Naive thymus-derived CD4-positive, alpha-beta T cell (primary cell): ENCODE measurements at places on chromosomes 3 and 15. TPM values are rescaled to one million over a fixed set of nuclear protein-coding genes. Genes with fewer than 3 reads are reported as not detected.

Gene CKMT1B
- total RNA-seq: not detected

Gene ECT2
- total RNA-seq: 2.1 TPM

Gene WDR82
- 124 TPM for total RNA-seq

Gene TMEM158
- 0.27 TPM for total RNA-seq

Gene NPRL2
- total RNA-seq: 48.9 TPM

Gene TNIK
- total RNA-seq: 66.3 TPM

DNA sequence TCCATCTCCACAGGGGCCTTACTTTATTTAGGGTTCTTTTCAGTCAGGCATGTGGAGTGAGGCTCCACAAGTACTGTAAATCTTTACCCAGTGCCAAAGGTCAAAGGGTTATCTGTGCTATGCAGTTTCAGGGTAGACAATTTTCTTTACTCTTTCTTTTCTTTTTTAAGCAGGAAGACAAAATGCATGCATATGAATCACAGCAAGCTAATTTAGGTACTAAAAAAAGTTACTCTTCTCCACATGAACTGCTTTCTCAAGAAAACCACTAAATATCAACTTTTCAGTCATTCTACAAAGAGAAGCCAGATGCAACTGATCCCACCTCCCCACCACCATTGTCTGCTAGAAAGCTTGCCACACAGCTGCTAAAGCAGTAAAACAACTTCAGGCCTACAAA is 73.3 kb upstream of the PYGO1 start:
- no peak for DNase-seq
- no peaks in the 10 kb centered on the region for H3K36me3 ChIP-seq
- no peaks in the 10 kb centered on the region for H3K27me3 ChIP-seq

DNA sequence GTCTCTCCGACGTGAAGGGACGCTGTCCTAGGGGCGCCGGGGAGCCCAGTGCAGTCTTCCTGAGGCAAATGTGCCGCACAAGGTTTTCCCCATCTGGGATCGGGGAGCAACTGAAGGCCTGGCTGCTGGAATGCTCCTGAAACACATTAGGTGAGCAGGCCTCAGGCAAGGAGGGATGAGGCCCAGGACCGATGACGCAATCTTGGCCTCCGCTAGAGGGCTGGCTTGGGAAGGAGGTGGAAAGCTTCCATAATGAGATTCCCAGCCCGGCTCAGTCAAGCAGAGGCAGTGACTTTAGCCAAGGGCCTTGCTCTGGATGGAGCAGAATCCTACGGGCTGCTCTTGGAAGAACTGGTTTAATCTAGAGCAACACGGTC is 50.8 kb downstream of the CPN2 start:
- H3K4me1 ChIP-seq: no peaks in the 10 kb centered on the region
- DNase-seq: no peak
- no peaks in the 10 kb centered on the region for H3K27me3 ChIP-seq
- H3K27ac ChIP-seq: no peak overlapping the region
- H3K4me3 ChIP-seq: no peak overlapping the region

GRCh38 chr3:59234884-59235633 is 185.2 kb upstream of the CFAP20DC start:
- no peak for DNase-seq
- H3K4me1 ChIP-seq: no peaks in the 10 kb centered on the region
- H3K27ac ChIP-seq: no peak overlapping the region
- H3K4me3 ChIP-seq: no peak overlapping the region
- no peaks in the 10 kb centered on the region for H3K27me3 ChIP-seq

DNA sequence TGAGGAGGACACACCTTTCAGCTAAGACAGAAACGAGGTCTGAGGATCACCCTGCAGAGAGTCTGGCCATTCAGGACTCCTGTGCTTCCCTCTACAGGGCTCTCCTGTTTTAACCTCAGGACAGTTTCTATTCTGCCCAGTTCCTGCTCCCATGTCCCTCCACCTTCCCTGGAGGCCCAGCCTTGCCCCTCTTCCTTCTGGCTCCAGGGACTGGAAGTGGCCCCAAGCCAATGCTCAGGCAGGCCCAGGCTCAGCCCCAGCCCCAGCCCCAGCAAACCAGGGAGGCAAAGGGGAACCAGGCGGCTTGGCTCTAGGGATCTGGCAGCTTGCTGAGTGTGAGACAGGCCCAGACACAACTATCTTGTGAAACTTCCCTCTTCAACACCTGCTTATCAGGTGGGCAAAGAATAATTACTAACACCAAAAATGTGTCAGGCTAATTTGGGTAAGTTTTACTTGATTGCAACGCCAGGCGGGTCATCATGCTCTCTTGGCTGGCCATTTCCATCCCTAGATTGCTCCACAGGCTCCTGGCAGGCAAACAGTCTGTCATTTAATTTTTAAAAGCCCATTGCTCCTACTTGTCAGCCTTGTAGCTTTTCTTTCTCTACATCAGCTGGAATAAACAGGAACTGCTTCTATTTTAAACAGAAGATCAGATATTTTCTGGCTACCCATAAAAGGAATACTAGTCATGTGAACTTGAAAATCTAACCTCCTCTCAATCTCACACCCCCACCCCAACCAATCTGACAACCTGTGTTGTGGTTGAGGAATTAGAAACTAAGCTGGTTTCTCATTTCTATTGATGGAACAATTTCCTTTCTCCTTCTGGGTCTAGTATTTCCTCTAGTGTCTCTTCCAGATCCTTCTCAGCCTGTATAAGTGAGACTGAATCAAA is 33.5 kb downstream of the UPK1B start:
- H3K4me3 ChIP-seq: peak overlapping the region; percentile 40
- no peaks in the 10 kb centered on the region for H3K36me3 ChIP-seq
- peak overlapping the region; percentile 66 for H3K27ac ChIP-seq
- no peaks in the 10 kb centered on the region for H3K27me3 ChIP-seq

DNA sequence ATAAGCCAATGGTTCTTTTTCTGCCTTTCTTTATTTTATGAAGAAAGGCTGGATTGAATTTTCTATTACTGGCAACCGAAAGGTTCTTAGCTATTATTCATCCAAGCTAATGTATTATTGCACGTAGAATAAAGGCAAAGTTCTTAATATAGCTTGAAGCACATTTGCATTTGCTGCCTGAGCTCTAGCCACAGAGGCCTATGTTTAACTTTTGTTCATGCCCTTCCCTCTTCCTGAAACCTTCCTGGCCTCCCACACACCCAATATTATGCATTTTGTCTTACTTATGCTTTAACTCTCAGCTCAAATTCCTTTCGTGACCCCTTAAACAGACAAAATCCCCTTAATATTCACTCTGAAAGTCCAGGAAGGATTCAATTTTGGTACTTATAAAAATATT is 71.0 kb upstream of the ZNF280D start:
- H3K36me3 ChIP-seq: no peaks in the 10 kb centered on the region
- no peak overlapping the region for H3K4me3 ChIP-seq
- no peaks in the 10 kb centered on the region for H3K27me3 ChIP-seq
- H3K27ac ChIP-seq: no peak overlapping the region

DNA sequence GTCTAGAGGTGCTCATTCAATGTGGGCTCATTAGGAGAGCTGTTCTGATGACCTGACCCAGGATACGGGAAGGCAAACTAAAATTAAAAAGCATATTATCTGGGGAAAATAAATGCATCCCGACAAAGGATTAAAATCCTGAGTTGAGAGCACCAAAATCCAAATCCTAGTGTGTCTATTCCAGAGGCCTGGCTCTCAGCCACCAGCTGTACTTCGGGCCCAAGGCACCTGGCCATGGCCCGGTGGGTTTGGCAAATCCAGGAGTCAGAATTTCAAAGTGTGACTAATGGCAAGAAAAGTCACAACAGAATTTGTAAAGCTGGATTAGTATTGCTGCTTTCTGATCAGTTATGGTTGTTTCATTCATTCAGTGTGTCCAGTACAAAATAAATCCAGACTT is 2.6 kb upstream of the LYSMD4 start:
- H3K36me3 ChIP-seq: no peaks in the 10 kb centered on the region
- H3K4me1 ChIP-seq: peaks cover 10% of the 10 kb centered on the region
- no peak overlapping the region for H3K27ac ChIP-seq
- H3K4me3 ChIP-seq: no peak overlapping the region

GRCh38 chr3:2377281-2377680 is 278.6 kb downstream of the CNTN4 start:
- H3K27me3 ChIP-seq: no peaks in the 10 kb centered on the region
- H3K36me3 ChIP-seq: no peaks in the 10 kb centered on the region
- H3K4me3 ChIP-seq: no peak overlapping the region
- H3K4me1 ChIP-seq: no peaks in the 10 kb centered on the region
- no peak for DNase-seq

- DNase-seq: no peak
- no peaks in the 10 kb centered on the region for H3K4me1 ChIP-seq
- H3K27me3 ChIP-seq: no peaks in the 10 kb centered on the region
- no peaks in the 10 kb centered on the region for H3K36me3 ChIP-seq
- no peak overlapping the region for H3K27ac ChIP-seq
- no peak overlapping the region for H3K4me3 ChIP-seq
These were observed 83.1 kb downstream of the CGGBP1 start for GRCh38 chr3:87975716-87976115.

- no peaks in the 10 kb centered on the region for H3K36me3 ChIP-seq
- H3K4me1 ChIP-seq: no peaks in the 10 kb centered on the region
- no peak overlapping the region for H3K27ac ChIP-seq
- no peak overlapping the region for H3K4me3 ChIP-seq
- H3K27me3 ChIP-seq: no peaks in the 10 kb centered on the region
These were observed 62.7 kb downstream of the HHLA2 start for GRCh38 chr3:108359011-108359410.

GRCh38 chr3:30347679-30348216 is 258.7 kb upstream of the TGFBR2 start:
- peaks cover 15% of the 10 kb centered on the region for H3K4me1 ChIP-seq
- peak; percentile 48 for DNase-seq
- H3K36me3 ChIP-seq: no peaks in the 10 kb centered on the region
- H3K4me3 ChIP-seq: no peak overlapping the region
- no peaks in the 10 kb centered on the region for H3K27me3 ChIP-seq

- H3K36me3 ChIP-seq: no peaks in the 10 kb centered on the region
- H3K27ac ChIP-seq: no peak overlapping the region
- DNase-seq: no peak
- H3K27me3 ChIP-seq: no peaks in the 10 kb centered on the region
These were observed 1.8 kb upstream of the AP2M1 start for GRCh38 chr3:184172681-184173373.

GRCh38 chr15:70196372-70197316 is 98.9 kb upstream of the TLE3 start:
- no peak overlapping the region for H3K27ac ChIP-seq
- no peak for DNase-seq
- H3K27me3 ChIP-seq: no peaks in the 10 kb centered on the region
- H3K36me3 ChIP-seq: no peaks in the 10 kb centered on the region
- H3K4me3 ChIP-seq: no peak overlapping the region

GRCh38 chr3:124686028-124686670 is 44.1 kb upstream of the UMPS start:
- H3K27me3 ChIP-seq: no peaks in the 10 kb centered on the region
- H3K27ac ChIP-seq: no peak overlapping the region
- DNase-seq: no peak
- no peaks in the 10 kb centered on the region for H3K36me3 ChIP-seq
- H3K4me3 ChIP-seq: no peak overlapping the region
- H3K4me1 ChIP-seq: no peaks in the 10 kb centered on the region

GRCh38 chr3:32372213-32372490 is 19.5 kb upstream of the CMTM7 start:
- H3K4me3 ChIP-seq: no peak overlapping the region

- no peak overlapping the region for H3K4me3 ChIP-seq
- no peaks in the 10 kb centered on the region for H3K4me1 ChIP-seq
- H3K36me3 ChIP-seq: no peaks in the 10 kb centered on the region
- no peak overlapping the region for H3K27ac ChIP-seq
- no peaks in the 10 kb centered on the region for H3K27me3 ChIP-seq
These were observed 64.4 kb upstream of the PPARG start for GRCh38 chr3:12224181-12225147.

DNA sequence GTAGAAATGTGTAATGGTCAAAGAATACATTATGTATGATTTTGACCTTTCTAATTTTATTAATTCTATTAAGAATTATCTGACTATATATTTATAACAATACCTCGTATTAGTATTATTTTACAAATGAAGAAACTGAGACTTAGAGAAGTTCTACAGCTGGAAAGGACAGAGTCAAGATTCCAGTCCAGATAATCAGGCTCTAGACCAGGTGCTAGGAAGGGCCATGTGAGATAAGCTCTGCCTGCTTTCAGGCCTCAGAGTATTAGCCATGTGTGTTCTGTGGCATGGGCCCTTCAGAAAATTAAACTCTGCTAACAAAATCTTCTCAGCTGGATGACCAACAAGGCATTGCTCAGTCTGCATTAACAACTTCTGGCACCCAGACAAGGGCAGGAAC is 87.5 kb downstream of the CD200R1L start:
- H3K36me3 ChIP-seq: no peaks in the 10 kb centered on the region
- H3K27me3 ChIP-seq: no peaks in the 10 kb centered on the region
- no peak for DNase-seq
- H3K4me3 ChIP-seq: no peak overlapping the region

DNA sequence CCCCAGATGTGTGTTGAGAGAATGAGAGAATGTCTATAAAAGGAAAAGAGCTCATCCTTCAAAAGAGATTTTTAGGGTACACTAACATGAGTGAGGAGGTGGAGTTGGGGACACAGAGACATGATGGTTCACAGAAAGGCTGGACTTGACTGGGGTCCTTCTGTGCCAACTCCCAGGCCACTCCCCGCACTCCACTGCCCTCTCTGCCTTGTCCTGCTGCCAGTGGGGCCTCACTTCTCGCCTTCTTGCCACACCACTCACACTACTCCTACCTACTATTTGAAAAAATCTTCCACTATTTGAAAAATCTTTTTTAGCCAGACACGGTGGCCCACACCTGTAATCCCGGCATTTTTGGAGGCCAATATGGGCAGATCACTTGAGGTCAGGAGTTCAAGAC is 298.1 kb downstream of the EPHB1 start:
- no peaks in the 10 kb centered on the region for H3K36me3 ChIP-seq
- no peaks in the 10 kb centered on the region for H3K4me1 ChIP-seq
- no peak overlapping the region for H3K4me3 ChIP-seq
- H3K27ac ChIP-seq: no peak overlapping the region
- no peaks in the 10 kb centered on the region for H3K27me3 ChIP-seq

GRCh38 chr3:37892927-37893600 is 31.4 kb downstream of the CTDSPL start:
- no peaks in the 10 kb centered on the region for H3K4me1 ChIP-seq
- no peak overlapping the region for H3K27ac ChIP-seq
- no peaks in the 10 kb centered on the region for H3K27me3 ChIP-seq
- DNase-seq: no peak
- no peaks in the 10 kb centered on the region for H3K36me3 ChIP-seq
- H3K4me3 ChIP-seq: no peak overlapping the region

- no peak overlapping the region for H3K4me3 ChIP-seq
- no peaks in the 10 kb centered on the region for H3K27me3 ChIP-seq
- DNase-seq: no peak
- no peak overlapping the region for H3K27ac ChIP-seq
- H3K36me3 ChIP-seq: no peaks in the 10 kb centered on the region
These were observed 360.1 kb upstream of the GOLIM4 start for GRCh38 chr3:168455814-168456213.

GRCh38 chr3:81545572-81545971 is 215.9 kb downstream of the GBE1 start:
- no peaks in the 10 kb centered on the region for H3K27me3 ChIP-seq
- no peaks in the 10 kb centered on the region for H3K4me1 ChIP-seq
- H3K27ac ChIP-seq: no peak overlapping the region
- H3K36me3 ChIP-seq: no peaks in the 10 kb centered on the region
- no peak for DNase-seq

- no peaks in the 10 kb centered on the region for H3K4me1 ChIP-seq
- no peak overlapping the region for H3K27ac ChIP-seq
- no peaks in the 10 kb centered on the region for H3K36me3 ChIP-seq
- H3K4me3 ChIP-seq: no peak overlapping the region
- no peaks in the 10 kb centered on the region for H3K27me3 ChIP-seq
These were observed 109.0 kb upstream of the UNC13C start for GRCh38 chr15:53869044-53869805.
